ENCODE measurements at places on chromosomes 3 and 15.

GRCh38 chr3:146037697-146038096 lies 123.3 kb downstream of the PLOD2 start:
- DNase-seq: no peak

GRCh38 chr3:176651622-176652021 lies 545.7 kb downstream of the TBL1XR1 start:
- no peak for DNase-seq

GRCh38 chr3:60983906-60984305 lies 267.3 kb downstream of the FHIT start:
- no peak for DNase-seq

- no peak for DNase-seq
These were observed 16.1 kb upstream of the POLR2M start for GRCh38 chr15:57690341-57690966.

DNA sequence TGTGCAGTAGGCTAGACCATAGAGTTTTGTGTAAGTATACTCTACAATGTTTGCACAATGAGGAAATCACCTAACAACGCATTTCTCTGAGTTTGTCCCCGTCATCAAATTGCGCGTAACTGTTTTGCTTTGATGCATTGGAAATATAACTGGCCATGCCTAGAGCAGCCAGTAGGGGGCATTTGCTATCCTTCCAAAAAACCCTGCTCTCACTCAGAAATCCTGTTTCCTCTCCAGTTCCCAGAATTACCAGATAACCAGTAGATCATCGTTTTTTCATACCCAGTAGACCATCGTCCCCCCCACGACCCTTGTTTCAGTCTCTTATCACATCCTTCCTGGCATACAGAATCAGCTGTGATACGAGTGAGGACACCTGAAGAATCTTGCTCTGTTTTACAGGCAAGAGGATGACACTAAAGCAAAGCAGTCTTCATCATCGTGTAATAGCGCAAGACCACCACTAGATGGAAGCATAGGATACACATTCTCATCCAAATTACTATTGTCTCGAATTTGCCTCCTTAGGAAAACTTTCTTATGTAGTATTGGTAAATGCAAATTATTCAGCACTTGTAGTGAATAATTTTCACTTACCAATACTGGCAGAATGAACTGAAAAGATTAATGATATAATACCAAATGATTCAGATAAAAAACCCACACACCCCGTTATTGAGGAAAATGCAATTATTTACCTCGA lies 4.4 kb upstream of the GABRR3 start:
- DNase-seq: peak; percentile 38

DNA sequence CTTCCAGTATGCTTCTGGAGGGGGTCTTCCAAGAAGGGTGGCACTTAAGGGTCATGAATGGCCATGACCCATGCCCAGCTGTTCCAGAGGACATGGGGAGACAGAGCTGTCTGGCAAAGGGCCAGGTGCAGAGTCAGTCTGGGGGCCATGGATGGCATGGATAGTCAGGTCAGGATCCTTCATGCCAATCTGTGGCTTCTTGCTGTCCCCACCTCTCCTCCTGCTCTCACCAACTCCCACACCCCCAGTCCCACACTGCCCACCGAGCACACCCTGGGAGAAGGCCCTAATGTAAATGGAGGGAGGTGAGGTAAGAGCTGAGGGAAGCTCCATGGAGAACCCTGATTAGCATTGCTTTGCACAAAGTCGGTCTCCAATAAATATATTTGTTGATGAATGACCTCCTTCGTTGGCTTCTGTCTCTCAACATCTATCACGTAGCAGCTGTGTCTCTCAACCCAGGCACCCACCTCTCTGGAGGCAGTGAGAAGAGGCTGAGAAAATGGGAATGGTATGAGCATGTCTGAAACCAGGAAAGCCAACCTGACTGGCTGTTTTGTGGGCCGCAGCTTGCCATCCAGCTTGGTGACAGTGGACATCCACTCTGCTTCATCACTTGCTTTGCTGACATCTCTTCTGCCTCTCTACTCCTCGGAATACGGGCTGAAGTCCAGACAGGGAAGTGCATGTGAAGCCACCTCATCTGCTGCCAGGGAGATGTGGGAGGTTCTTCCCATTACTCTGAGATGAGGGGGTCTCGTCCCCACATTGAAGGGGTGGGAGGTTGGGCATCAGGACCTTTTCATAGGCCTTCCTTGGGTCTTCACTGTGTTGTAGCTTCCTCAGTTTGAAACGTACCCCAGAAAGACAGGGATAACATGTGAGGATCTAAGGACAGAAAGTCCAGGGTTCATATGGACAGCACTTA lies 37.7 kb upstream of the RAB6B start:
- no peak for DNase-seq

DNA sequence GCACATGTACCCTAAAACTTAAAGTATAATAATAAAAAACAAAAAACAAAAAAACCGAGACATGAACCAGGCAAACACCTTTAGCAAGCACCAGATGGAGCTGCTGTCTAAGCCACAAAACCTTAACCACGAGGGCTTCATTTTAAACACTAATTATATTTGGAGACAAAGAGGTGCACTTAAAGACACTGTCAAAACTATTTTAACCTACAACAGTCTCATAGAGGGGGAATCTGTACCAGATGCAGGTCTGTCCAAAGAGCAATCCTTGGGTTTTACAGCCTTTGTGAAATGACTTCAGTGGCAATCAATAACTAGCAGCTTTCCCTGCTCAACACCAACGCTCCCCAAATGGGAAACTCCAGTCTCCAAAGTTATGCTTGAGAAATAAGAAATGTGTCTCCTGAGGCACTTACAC lies 115.7 kb upstream of the TSPAN3 start:
- no peak for DNase-seq

DNA sequence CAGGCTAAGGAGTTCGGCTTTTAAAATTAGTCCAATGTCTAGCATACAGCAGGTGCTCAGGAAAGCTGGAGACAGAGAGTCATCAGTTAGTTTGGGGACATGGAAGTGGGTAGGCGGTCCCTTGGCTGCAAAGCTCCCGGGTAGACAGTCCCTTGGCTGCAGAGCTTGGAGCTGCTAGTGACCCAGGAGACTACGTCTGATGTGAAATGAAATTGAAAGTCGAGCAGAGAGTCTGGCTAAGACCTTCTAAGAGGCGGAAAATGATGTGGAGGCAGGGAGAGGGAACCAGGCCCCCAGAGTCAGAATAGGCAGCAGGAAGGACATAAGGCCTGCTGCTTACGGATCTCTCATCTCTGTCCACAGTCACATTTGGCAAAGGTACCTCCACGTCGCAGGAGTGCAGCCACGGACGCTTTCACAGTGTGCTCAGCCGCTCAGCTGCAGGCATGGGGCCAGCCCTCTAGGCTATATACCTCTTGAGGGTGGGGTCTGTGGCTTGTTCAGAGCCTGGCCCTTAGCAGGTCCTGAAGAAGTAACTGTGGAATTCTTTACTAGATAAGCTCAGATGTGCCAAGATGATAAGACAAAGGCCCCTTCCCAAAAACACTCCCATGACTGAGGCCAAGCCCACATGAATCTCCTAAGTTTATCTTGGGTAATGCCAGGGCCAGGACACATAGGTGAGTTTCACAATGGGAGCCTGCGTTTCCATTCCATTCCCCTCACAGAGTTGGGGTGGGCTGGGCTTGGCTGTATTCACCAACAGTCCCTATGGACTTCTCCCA lies 131.7 kb downstream of the XXYLT1 start:
- no peak for DNase-seq

DNA sequence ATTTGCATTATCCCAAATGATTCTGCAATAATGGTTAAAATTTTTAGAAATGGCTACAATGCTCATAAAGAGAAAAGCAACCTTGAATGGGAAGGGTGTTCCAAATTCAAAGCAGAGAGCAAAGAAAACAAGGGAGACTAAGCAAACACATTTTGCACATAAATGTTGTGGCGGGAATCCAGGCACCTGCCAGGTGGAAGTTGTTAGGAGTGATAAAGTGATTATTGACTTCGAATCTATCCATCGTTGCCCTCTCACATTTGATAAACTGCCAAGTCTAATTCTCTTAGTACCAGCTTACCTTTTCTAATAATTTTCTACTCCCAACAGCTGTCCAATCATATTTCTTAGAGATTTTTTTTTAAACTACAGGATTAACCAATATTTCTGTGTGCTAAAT lies 244.5 kb downstream of the CACNA2D3 start:
- no peak for DNase-seq

GRCh38 chr15:49155834-49156627 lies 632 bp upstream of the COPS2 start:
- DNase-seq: no peak

DNA sequence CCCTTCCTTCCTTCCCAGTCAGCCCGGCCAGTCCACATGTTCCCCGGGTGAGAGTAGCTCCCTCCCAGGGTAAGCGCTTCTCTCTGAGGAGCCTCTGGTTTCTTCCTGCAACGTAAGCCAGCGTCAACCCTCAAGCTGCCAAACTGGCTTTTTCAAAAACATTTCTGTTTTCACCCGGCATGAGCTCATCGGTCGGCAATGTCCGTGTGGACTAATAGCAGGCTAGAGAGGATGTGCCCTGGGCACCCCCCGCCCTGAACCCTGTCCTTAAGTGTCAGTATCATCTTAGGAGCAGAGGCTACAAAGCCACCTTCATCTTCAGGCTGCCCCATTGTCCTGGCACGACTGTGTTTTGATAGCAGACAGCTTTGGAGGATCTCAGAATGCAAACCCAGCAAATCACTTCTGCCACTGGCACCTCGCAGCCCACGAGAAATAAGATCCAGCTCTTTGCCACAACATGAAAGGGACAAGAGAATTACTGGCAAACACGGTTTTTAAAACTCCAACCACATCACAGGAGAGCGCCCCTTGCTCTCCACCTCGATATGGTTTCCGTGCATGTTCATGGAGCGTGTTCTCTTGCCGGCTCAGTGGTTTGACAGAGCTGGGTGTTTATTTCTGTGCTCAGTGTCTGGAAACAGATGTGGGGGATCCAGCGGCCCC lies 9.9 kb downstream of the ALDH1A3 start:
- no peak for DNase-seq

DNA sequence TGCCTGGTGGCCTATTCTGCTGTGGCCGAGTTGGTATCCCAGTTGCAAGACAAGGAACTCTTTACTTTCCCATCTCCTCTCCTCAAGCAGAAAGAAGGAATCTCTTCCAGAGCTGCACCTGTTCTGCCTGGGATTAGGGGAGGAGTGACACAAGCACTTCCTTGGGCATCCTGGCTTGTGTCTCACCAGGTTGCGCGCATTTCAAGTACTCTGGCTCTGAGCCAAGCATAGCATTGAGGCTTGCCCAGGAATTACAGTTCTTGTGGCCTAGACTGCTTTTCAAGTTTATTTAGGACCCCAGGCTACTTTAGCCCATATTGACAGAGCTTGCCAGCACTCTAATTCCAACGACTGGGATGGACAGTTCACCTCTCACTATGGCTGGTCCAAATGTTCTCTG lies 150.5 kb downstream of the RSRC1 start:
- DNase-seq: no peak

- DNase-seq: no peak
These were observed 1.4 kb downstream of the LTF start for GRCh38 chr3:46463120-46463867.

DNA sequence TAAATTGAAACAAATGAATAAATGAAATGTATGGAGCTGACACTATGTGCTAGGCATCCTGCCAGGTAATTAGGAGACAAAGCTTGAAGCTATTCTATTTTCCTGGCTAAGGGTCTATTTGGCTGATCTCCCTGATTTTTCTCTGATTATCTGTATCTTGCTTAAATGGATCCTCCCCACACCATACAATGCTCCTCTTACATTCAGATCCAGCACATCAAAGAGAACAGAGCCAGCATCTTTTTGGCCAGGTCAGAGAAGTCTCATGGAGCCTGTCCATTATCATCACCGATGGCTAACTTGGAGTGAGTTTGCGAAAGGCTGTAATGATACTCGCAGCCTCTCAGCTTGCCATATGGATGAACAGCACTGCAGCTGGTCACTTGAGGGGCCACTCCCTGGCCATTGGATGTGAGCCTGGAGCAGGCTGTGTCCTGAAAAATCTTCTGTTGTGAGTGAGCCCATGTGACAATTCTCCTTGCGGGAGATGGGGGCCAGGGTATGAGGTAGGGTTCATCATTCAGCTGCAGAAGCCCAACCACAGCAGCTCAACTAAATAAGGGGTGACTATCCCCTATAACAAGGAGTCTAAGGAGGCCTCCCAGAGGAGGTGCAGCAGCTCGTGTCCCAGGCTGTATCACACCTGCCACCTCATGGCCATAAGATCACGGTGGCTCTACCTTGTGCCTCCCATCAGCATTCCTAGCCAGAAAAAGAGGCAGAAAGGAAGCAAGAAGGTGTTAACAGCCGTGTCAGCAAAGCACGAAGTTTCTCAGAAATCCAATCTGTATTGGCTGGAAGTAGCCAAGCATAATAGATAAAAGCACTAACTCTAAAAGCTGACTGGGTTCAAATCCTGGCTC lies 69.3 kb upstream of the ST8SIA2 start:
- no peak for DNase-seq

- DNase-seq: no peak
These were observed 55.4 kb upstream of the LRRFIP2 start for GRCh38 chr3:37229740-37230139.

- DNase-seq: no peak
These were observed 28.2 kb downstream of the CSTA start for GRCh38 chr3:122353215-122353614.

DNA sequence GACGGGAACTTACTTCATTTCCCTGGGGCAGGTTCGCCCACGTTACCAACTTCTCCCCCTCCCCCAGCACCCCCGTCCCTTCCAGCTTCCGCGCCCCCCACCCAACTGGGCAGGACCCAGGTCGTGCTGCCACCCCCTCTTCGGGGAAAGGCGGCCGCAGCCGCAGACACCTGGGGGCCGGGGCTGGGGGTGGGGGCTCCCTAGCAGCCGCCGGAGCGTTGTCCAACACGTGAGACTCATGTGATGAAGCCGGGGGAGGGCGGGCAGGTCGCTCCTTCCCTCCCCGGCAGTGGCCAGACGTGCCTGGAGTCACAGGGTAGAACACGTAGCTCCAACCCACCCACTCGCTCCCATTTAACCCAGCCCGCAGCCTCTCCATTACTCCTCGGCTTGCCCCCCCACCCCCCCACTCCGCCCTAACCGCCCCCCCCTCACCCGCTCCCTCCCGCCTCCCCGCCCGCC lies 240 bp upstream of the BHLHE40 start:
- peak; percentile 66 for DNase-seq

GRCh38 chr3:42213417-42213816 lies 52.6 kb downstream of the CCK start:
- no peak for DNase-seq

- DNase-seq: no peak
These were observed 6.5 kb downstream of the TWF2 start for GRCh38 chr3:52232279-52233107.

- no peak for DNase-seq
These were observed 583 bp downstream of the IL17RE start for GRCh38 chr3:9903238-9903624.
